ENCODE measurements at places on chromosomes 6 and 20.

GRCh38 chr20:42721923-42722322 is 467.8 kb downstream of the PTPRT start:
- no peak for DNase-seq

GRCh38 chr20:3987296-3987695 is 28.1 kb downstream of the RNF24 start:
- DNase-seq, result no peak

DNA sequence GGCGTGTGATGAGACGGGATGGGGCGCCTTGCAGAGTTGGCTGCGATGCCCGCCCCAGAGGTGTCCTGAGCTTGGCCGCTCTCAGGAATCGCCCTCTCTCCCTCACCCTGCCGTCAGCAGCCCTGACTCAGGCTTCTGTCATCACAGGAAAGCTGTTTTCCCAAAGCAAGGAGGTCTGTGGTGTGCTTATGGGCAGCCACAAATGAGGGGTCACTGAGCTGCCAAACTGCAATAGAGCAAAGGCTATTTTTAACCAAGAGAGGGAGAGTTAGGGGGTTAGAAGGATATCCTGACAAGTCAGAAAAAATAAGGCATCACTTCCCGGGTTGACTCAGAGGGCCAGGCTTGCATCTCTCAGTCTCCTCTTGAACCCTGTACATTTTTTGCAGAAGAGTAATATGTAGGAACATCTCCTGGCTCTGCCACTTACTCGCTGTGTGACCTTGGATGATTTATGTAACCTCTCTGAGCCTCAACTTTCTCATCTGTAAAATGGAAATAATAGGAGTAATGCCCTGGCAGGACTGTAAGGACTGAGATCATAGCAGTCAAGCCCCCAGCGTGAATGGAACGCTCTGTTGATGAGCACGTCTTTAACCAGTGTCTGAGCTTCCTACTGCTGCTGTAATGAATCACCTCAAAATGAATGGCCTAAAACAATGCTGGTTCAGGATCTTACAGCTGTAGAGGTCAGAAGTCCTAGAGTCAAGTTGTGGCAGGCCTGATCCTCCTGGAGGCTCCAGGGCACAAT is 181.9 kb downstream of the NFATC2 start:
- no peak for DNase-seq

DNA sequence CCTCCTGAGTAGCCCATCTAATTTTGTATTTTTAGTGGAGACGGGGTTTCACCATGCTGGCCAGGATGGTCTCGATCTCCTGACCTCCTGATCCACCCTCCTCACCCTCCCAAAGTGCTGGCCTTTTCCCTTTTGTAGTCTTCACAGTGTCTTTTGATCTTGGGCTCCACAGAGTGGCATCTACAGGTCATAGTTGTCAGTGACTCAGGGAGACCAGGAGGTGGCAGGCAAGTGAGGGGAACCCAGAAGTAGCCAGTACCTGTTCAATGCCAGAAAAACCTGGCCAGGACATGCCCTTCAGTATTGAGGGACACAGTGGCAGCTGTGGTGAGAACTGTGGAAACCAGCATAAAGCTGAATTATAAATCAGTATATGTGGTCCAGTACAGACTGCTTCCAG is 19.6 kb downstream of the RPP21 start:
- DNase-seq, result no peak

- no peak for DNase-seq
These were observed 103.7 kb downstream of the SNAP25 start for GRCh38 chr20:10322073-10323012.

GRCh38 chr6:137676888-137677287 is 182.7 kb upstream of the OLIG3 start:
- DNase-seq, result no peak

- no peak for DNase-seq
These were observed 36.0 kb downstream of the LRRN4 start for GRCh38 chr20:6017880-6018279.
